ENCODE measurements at places on chromosomes 7 and 10.

DNA sequence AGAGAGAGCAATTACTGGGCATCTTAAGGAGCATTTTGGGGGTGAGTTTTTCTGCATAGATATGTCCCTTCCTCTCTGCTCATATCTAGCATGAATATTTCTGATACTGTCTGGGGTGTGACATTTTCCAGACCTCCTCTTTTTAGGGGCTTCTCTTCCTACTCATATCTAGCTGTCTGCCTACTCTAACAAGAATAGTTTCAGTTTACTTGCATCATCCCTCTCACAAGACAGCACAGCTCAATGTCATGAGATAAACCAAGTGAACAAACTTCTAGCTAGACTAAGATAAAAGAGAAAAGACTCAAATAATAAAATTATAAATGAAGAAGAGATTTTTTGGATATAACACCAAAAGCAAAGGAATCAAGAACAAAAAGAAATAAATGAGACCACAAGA lies 419.5 kb upstream of the SORCS1 start:
- no peak for DNase-seq

- DNase-seq = no peak
Measured at GRCh38 chr7:95578299-95578855, 17.9 kb downstream of the PDK4 start.

DNA sequence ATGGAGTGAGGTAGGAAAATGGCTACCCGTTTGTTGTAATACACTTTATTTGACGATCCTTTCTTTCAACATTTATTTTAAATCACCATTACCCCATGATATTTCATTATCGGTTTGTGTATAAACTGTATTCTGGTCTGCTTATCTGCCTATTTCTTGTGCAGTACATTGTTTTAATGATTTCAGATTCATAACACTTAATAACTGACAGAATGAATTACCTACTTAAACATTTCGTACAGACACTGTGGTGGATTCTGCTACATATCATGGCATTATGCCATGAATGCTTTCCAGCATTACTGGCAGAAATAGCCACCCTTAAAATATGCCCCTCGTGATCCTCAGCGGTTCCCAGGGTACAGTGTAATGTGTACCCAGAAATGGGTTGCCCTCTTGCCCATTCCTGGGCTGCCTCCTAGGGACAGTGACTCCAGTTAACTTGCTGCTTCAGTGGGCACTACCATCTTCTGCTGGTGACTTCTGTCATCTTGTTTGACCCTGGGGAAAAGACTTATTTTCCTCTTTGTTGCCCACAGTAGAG lies 74.5 kb downstream of the C1GALT1 start:
- DNase-seq = no peak

GRCh38 chr10:1413256-1413655 lies 324.1 kb downstream of the ADARB2 start:
- no peak for DNase-seq

GRCh38 chr10:123904834-123905409 lies 13.3 kb upstream of the CPXM2 start:
- DNase-seq = no peak
